Smooth muscle cell of the coronary artery (primary cell): ENCODE measurements at places on chromosomes 7 and 10. TPM values are rescaled to one million over a fixed set of nuclear protein-coding genes. Genes with fewer than 3 reads are reported as not detected.

The TSPAN13 gene
- 0.23 and 30.8 TPM in 2 replicates for total RNA-seq

The GRM3 gene
- total RNA-seq, result not detected in 2 replicates

The TMEM236 gene
- total RNA-seq, result under 0.01 TPM in 1 of 2 replicates, not detected in the other

The EBLN1 gene
- not detected in 2 replicates for total RNA-seq

The WAPL gene
- total RNA-seq, result 40.1 and 52.3 TPM in 2 replicates

The OPN1SW gene
- not detected in 2 replicates for total RNA-seq

The MLXIPL gene
- total RNA-seq, result 0.23 TPM in 1 of 2 replicates, not detected in the other

The NHLRC2 gene
- 2.6 and 6.9 TPM in 2 replicates for total RNA-seq

The CPN1 gene
- not detected in 2 replicates for total RNA-seq

The AGAP9 gene
- total RNA-seq, result 1.4 and 2.3 TPM in 2 replicates

The HOXA4 gene
- total RNA-seq, result not detected in 2 replicates

The ZNF485 gene
- 1.3 and 2.2 TPM in 2 replicates for total RNA-seq

The FAM25G gene
- total RNA-seq, result not detected in 2 replicates

The KCNIP2 gene
- 0.30 and 1.1 TPM in 2 replicates for total RNA-seq
